ENCODE measurements at places on chromosomes 12 and 14. TPM values are rescaled to one million over a fixed set of nuclear protein-coding genes. Genes with fewer than 3 reads are reported as not detected.
A peak's percentile ranks its signal among the peaks of the same experiment; 100 is the strongest.

- no peaks in the 10 kb centered on the region for H3K4me1 ChIP-seq
- H3K36me3 ChIP-seq: no peaks in the 10 kb centered on the region
- H3K27me3 ChIP-seq: peaks cover 2% of the 10 kb centered on the region
- H3K4me3 ChIP-seq: no peak overlapping the region
- no peak for DNase-seq
- H3K27ac ChIP-seq: no peak overlapping the region
Observed at GRCh38 chr14:34297786-34298520, 164.1 kb downstream of the SPTSSA start.

Gene TBX3
- 40.5 TPM for polyA plus RNA-seq

DNA sequence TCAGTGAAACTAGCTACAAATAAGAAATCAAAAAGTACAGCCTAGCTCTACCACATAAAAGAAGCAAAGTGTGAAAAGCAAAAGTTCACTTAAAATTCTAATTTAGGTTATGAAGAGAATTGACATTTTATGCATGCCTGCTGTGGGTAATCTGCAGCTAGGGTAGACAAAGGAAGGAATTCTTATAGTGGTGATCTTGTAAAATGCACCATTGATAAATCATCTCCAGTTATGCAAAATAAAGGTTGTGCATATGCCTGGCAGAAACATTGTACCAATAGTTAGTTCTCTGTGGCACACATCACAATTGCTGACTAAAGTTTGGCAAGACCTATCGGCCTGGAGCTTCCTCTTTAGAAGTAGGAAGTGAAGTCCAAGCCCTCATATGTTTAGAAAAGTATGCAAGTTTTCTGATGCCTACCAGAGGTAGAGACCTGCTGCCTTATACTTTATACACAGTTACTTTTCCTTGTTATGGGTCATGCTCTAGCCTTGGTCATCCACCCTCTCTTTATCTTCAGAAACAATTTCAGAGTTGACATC, 78.3 kb downstream of the TSHR start:
- H3K4me3 ChIP-seq: no peak overlapping the region
- DNase-seq: no peak
- H3K27ac ChIP-seq: no peak overlapping the region
- H3K4me1 ChIP-seq: no peaks in the 10 kb centered on the region

Gene PFKM
- 56.7 TPM for polyA plus RNA-seq

GRCh38 chr12:2669560-2669959, 125.2 kb upstream of the FKBP4 start:
- H3K36me3 ChIP-seq: peaks cover 36% of the 10 kb centered on the region
- H3K27me3 ChIP-seq: no peaks in the 10 kb centered on the region
- DNase-seq: no peak
- H3K27ac ChIP-seq: no peak overlapping the region
- H3K4me1 ChIP-seq: no peaks in the 10 kb centered on the region

GRCh38 chr14:100439781-100440180, 116.6 kb downstream of the SLC25A47 start:
- peaks cover 31% of the 10 kb centered on the region for H3K4me1 ChIP-seq
- DNase-seq: no peak
- H3K36me3 ChIP-seq: no peaks in the 10 kb centered on the region
- no peaks in the 10 kb centered on the region for H3K27me3 ChIP-seq
- H3K27ac ChIP-seq: no peak overlapping the region

DNA sequence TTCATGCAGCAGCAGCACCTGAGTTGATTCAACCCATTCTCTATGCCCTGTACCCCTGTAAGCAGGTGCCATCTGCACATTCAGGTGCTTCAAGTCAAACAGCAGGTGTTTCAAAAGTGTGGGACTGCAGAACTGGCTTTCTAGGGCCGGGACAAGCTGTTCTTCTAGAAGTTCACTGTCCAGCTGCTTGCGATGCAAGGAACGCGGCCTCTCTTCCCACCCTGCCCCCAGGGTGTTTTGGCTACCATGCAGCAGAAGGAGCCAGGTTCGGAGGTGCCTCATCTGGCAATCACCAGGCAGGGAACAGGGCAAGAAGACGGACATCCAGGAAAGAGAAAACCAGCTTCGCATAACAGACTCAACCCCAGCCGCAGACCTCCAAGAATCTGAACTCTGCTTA, 35.2 kb downstream of the TMEM132D start:
- no peaks in the 10 kb centered on the region for H3K27me3 ChIP-seq
- H3K4me3 ChIP-seq: no peak overlapping the region
- DNase-seq: no peak

GRCh38 chr12:29238822-29239291, 89.8 kb downstream of the FAR2 start:
- DNase-seq: peak; percentile 34
- H3K4me3 ChIP-seq: no peak overlapping the region
- H3K4me1 ChIP-seq: peaks cover 6% of the 10 kb centered on the region
- H3K27me3 ChIP-seq: no peaks in the 10 kb centered on the region

- H3K27me3 ChIP-seq: no peaks in the 10 kb centered on the region
- peaks cover 14% of the 10 kb centered on the region for H3K36me3 ChIP-seq
- no peak for DNase-seq
- no peak overlapping the region for H3K27ac ChIP-seq
- H3K4me3 ChIP-seq: no peak overlapping the region
- no peaks in the 10 kb centered on the region for H3K4me1 ChIP-seq
Observed at GRCh38 chr14:77108753-77109152, 10.7 kb downstream of the CIPC start.

GRCh38 chr12:71439362-71439612, 311 bp upstream of the LGR5 start:
- no peaks in the 10 kb centered on the region for H3K4me1 ChIP-seq
- peaks cover 39% of the 10 kb centered on the region for H3K27me3 ChIP-seq
- H3K4me3 ChIP-seq: peak overlapping the region; percentile 31
- no peaks in the 10 kb centered on the region for H3K36me3 ChIP-seq
- no peak for DNase-seq

GRCh38 chr14:71089971-71090370, 182.7 kb downstream of the PCNX1 start:
- peak; percentile 49 for DNase-seq
- no peak overlapping the region for H3K4me3 ChIP-seq
- peaks cover 5% of the 10 kb centered on the region for H3K4me1 ChIP-seq
- no peaks in the 10 kb centered on the region for H3K27me3 ChIP-seq
- peaks cover 17% of the 10 kb centered on the region for H3K36me3 ChIP-seq

- H3K27me3 ChIP-seq: peaks cover 31% of the 10 kb centered on the region
- no peaks in the 10 kb centered on the region for H3K36me3 ChIP-seq
- H3K27ac ChIP-seq: no peak overlapping the region
- no peaks in the 10 kb centered on the region for H3K4me1 ChIP-seq
Observed at GRCh38 chr12:132449565-132450417, 40.2 kb upstream of the FBRSL1 start.

- no peak overlapping the region for H3K4me3 ChIP-seq
- H3K27ac ChIP-seq: no peak overlapping the region
- no peaks in the 10 kb centered on the region for H3K27me3 ChIP-seq
- H3K4me1 ChIP-seq: no peaks in the 10 kb centered on the region
Observed at GRCh38 chr14:44317441-44317746, 189.7 kb downstream of the FSCB start.

DNA sequence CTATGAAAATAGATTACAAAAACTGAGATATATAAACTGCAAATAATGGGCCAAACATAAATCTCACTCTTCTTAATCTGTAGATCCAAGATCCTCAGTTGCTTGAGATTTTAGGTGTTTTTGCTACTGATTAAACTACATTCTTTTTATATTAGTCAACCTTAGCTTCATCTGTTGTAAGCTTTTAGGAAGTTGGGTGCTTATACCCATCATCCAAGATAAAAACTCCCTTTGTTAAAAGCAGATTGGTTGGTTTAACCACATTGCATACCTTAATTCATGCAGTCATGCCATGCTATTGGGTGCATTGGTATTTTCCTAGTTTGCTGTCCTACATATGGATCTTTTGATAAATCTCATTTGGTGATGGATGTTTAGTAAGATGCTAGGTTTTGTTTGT, 46.2 kb upstream of the DIP2B start:
- no peak overlapping the region for H3K4me3 ChIP-seq
- H3K36me3 ChIP-seq: peaks cover 23% of the 10 kb centered on the region
- no peaks in the 10 kb centered on the region for H3K27me3 ChIP-seq
- H3K4me1 ChIP-seq: no peaks in the 10 kb centered on the region
- H3K27ac ChIP-seq: no peak overlapping the region
- peak; percentile 47 for DNase-seq

DNA sequence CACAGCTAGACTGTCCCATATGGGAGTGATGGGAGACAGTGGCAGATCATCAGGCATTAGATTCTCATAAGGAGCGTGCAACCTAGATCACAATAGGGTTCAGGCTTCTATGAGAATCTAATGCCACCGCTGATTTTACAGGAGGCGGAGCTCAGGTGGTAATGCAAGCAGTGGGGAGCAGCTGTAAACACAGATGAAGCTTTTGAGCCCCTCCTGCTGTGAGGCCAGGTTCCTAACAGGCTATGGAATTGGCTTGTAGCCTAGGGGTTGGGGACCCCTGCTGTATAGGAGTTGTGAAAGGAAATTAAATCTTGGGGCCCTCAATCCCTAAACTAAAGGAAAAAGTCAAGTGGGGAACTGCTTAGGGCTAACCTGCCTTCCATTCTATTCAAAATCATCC, 29.6 kb downstream of the ADIPOR2 start:
- H3K36me3 ChIP-seq: no peaks in the 10 kb centered on the region
- H3K4me3 ChIP-seq: no peak overlapping the region
- H3K27ac ChIP-seq: no peak overlapping the region
- peaks cover 2% of the 10 kb centered on the region for H3K4me1 ChIP-seq
- DNase-seq: no peak

Gene MUCL1
- polyA plus RNA-seq: not detected

DNA sequence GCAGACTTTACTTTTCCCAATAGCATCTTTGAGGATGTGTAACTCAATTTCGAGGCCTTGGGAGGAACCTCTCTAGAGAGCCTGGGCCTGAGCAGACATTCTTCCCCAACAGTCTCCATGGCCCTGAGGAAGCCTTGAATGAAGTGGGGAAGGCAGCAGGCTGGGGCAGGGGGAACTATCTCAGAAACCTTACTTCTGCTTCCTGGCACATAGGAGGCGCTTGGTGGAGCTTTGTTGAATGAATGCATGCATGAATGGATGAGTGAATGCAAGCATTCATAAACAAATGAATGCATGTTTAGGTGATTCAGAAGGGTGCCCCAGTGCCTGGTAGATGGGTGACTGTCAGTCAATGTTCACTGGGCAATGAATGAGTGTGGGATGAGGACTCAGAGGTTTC, 58.3 kb downstream of the GALNT16 start:
- H3K4me3 ChIP-seq: no peak overlapping the region
- no peak overlapping the region for H3K27ac ChIP-seq
- peaks cover 11% of the 10 kb centered on the region for H3K4me1 ChIP-seq
- no peaks in the 10 kb centered on the region for H3K27me3 ChIP-seq

Gene ATF1
- polyA plus RNA-seq: 32.4 TPM

Gene EFS
- polyA plus RNA-seq: 11.6 TPM

GRCh38 chr14:35959835-35960234, 133.7 kb downstream of the BRMS1L start:
- peaks cover under 1% of the 10 kb centered on the region for H3K27me3 ChIP-seq
- H3K4me3 ChIP-seq: no peak overlapping the region
- DNase-seq: no peak

GRCh38 chr14:38847161-38847560, 255.9 kb downstream of the SEC23A start:
- DNase-seq: no peak
- H3K36me3 ChIP-seq: no peaks in the 10 kb centered on the region
- H3K4me3 ChIP-seq: no peak overlapping the region
- no peak overlapping the region for H3K27ac ChIP-seq

Gene IAPP
- polyA plus RNA-seq: not detected

- H3K27ac ChIP-seq: no peak overlapping the region
- H3K4me3 ChIP-seq: no peak overlapping the region
- no peaks in the 10 kb centered on the region for H3K36me3 ChIP-seq
Observed at GRCh38 chr14:80100681-80101080, 110.6 kb downstream of the DIO2 start.

- H3K36me3 ChIP-seq: peaks cover 11% of the 10 kb centered on the region
- H3K4me3 ChIP-seq: peak overlapping the region; percentile 61
- no peaks in the 10 kb centered on the region for H3K27me3 ChIP-seq
- peak overlapping the region; percentile 42 for H3K27ac ChIP-seq
- no peak for DNase-seq
Observed at GRCh38 chr12:56267443-56268071, 815 bp downstream of the COQ10A start.

DNA sequence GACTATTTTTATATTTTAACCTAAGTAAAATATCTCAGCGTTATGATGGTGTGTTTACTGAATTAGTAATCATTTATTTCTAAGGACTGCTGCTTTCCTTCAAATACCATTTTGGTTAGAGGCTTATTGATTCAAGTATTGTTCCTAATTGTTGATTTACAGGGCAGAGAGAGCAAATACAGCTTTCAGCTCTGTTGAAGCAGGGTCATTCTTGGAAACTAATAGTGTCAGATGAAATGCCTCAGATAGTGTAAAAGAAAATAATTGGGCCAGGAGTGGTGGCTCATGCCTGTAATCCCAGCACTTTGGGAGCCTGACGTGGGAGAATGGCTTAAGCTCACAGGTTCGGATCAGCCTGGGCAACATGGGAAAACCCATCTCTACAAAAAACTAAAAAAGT, 249.3 kb downstream of the FUT8 start:
- no peak for DNase-seq
- H3K4me3 ChIP-seq: no peak overlapping the region
- no peaks in the 10 kb centered on the region for H3K27me3 ChIP-seq

DNA sequence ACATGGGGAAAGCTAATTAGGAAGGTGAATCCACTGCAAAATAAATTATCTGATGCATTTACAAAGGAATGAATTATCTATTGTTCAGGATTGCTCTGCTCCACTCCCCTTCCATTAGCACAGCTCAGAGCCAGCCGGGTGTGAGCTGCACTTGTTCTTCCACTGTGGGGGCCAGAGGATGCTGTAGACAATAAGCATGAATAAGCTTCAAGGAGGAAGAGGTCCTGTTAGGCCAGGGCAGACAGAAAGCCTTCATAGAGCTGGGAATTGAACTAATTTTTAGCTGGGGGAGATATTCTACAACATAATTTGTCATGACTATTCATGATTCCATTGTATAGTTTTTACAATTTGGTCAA, 137.6 kb upstream of the MAX start:
- H3K4me1 ChIP-seq: peaks cover 28% of the 10 kb centered on the region
- no peak for DNase-seq
- no peaks in the 10 kb centered on the region for H3K36me3 ChIP-seq
- H3K4me3 ChIP-seq: no peak overlapping the region

DNA sequence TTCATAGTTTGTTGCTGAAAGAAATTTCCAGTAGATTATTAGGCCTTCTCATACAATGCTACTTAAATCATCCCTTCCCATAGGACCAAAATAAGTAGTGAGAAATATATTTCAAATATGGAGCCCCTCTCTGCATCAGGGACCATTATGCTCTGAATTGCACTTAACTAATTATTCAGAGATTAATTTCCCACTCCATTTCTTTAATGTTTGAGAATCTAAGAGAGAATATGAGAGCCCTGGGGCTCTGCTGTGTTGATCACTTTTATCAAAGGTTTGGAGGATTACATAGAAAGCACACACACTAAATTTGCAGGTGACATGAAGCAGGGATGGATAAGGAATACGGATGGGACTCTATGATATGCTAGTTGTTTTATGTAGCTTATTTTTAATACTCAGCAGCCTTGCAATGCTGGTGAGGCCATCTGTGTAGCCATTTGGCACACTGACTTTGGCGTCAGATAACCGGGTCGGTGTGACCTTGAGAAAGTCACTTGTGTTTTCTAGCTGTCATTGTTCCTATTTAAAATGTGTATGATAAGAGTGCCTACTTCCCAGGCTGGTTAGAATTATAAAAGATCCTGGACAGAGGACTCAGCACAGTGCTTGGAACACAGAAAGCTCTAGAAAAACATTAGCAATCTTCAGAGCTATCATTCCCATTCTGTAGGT, 49.9 kb upstream of the FBXO21 start:
- no peak for DNase-seq
- H3K27ac ChIP-seq: no peak overlapping the region
- H3K4me3 ChIP-seq: no peak overlapping the region
- no peaks in the 10 kb centered on the region for H3K36me3 ChIP-seq

- H3K36me3 ChIP-seq: no peaks in the 10 kb centered on the region
- H3K27ac ChIP-seq: no peak overlapping the region
- peaks cover 4% of the 10 kb centered on the region for H3K4me1 ChIP-seq
- DNase-seq: peak; percentile 50
Observed at GRCh38 chr12:58712976-58713375, 207.3 kb downstream of the LRIG3 start.

Data from IMR-90 (cell line).